Amygdala (tissue), 56 donors: ENCODE measurements at places on chromosomes 12 and 14.

DNA sequence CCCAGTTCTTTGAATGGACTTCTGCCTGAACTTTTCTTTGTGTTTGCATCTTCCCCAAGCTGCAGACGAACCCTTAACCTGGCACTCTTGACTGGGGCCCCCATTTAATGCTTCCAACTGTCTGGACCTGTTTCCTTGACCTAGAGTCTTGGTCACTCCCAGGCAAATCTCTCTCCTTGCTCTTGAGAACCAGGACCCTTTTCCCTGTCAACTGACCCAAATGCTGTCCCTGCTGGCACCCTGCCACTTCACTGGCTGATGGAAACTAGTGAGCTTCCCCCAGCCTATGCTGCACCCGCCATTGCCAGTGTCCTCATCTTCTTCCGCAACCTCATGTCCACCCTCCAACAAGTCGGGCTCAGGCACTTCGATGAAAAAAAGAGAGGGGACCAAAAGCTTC lies 79.5 kb downstream of the PRIMA1 start:
- no peak for DNase-seq

DNA sequence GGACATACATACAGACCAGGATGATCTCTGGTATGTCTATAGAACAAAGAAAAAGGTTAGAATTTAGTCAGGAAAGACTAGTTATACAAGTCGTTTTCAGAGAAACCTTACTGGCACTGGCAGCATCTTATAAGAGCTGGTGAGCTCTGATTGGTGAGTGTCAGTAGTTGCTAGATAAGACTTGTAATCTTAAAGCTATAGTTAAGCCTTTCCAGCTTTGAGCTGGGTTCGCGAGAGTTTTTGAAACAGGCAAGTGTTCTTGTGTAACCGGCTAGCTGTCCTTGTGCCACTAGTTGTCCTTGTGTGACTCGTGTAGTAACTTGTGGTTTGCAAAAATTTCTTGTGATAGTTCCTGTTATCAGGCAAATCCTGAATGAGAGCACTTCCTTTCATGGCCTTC lies 740.9 kb downstream of the GALC start:
- no peak for DNase-seq

DNA sequence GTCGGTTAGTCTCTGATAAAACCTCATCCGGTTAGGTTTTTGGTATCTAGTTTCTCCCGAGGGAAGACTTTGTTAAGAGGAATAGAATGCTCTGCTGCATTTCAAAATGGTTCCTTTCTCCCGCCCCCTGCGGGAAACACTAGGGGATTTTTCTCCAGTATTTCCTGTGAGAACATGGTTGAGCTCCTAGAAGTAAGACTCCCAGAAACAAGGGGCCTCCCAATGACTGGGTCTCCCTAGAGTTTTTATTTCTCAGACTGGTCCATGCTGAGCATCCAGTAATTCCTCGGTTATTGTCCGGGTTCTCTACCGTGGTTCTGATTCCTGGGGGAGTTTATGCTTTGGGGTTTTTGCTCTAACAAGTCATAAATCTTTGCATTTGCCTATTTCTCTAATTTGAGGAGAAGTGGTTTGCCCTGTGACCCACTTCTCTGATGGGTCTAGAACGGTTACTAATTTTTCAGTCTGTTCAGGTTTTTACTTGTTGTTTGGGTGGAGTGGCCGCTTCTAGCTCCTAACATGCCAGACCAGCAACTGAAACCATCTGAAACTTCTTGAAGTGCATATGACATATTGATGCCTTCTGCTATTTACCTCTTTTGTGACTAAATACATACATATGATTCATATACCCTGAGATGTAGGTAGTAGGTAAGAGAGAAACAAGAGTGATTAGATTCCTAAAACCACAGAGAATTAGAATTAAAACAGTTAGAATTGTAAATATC lies 25.1 kb downstream of the TESPA1 start:
- DNase-seq = no peak

DNA sequence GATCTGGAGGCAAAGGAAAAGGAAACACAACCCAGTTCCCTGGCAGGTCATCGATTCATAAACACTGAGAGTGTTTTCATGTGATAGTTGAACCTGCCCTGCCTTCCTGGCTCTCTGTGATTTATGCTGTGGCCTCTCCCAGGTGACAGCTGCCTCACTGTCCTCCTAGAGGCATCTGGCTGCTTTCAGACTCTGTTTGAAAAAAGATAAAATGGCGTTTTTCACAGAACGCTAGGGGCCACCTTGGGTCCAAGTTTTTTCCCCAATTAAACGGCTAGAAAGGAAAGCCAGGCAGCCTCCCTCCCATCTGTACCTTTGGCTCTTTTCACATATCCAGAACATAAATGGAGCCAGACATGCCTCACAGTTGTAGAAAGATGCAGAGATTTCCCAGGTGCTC lies 252.6 kb upstream of the CCDC196 start:
- no peak for DNase-seq

DNA sequence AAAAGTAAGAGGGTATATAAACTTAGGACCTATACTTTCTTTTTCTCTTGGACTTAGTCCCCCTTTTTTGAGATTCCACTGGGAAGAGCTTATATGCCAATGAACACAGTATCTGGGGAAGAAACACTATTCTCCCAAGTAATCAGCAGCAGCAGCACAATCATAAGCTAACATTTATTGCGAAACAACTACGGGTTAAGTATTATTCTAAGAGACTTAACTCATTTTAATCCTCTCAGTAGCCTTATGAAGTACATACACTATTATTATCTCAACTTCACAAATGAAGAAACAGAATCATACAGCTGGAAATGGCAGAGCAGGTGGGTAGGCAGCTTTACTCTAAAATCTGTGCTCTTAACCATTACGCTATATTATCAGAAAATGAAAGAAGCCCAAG lies 27.9 kb downstream of the BAZ2A start:
- no peak for DNase-seq

- no peak for DNase-seq
These were observed 337.5 kb downstream of the FLRT2 start for GRCh38 chr14:85867450-85867849.

DNA sequence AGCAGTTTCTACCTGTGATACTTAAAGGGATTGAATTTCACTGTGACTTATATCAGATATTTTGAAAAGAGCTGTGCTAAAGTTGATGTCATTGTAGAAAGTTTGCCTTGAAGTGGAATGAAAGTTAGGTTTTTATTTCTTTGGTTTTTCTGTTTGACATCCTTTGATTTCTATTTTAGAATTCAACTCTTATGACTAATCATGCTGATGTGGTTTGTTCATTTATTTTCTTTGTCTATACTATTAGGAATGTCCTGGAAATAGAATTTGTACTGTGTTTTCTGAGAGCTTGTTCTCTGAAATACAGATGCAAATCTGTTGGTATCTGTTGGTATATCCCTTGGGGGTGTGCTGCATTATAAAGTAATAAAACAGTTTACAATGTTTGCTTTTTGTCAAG lies 3.3 kb downstream of the CNOT2 start:
- no peak for DNase-seq
